ENCODE measurements at places on chromosomes 11 and 22.

GRCh38 chr22:45831394-45831793 is 145.6 kb downstream of the WNT7B start:
- DNase-seq: no peak

DNA sequence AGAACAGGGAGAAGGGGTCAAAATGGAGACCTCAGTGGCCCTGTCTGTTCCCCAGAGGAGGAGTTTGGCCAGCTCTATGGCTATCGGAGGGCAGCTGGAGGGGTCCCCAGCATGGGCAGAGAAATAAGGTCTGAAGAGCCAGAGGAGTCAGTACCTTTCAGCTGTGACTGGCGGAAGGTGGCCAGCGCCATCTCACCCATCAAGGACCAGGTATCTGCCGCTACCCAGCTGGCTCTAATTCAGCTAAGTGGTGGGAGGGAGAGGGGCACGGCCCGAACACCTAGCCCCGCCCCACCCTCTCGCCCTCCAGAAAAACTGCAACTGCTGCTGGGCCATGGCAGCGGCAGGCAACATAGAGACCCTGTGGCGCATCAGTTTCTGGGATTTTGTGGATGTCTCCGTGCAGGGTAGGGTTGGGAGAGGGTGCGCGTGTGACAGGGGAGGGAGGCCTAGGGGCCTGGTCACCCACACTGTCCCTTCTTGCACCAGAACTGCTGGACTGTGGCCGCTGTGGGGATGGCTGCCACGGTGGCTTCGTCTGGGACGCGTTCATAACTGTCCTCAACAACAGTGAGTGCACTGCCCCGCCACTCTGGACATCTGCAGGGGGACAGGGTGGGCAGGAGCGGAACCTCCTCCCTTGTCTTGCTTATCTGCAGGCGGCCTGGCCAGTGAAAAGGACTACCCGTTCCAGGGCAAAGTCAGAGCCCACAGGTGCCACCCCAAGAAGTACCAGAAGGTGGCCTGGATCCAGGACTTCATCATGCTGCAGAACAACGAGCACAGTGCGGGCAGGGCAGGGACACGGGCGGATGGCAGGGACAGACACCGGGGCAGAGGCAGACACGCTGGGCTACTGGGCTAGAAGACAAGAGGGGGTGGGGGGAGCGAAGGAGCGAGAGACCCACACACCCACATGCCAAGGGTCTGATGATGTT is 2.8 kb downstream of the CTSW start:
- DNase-seq: no peak

DNA sequence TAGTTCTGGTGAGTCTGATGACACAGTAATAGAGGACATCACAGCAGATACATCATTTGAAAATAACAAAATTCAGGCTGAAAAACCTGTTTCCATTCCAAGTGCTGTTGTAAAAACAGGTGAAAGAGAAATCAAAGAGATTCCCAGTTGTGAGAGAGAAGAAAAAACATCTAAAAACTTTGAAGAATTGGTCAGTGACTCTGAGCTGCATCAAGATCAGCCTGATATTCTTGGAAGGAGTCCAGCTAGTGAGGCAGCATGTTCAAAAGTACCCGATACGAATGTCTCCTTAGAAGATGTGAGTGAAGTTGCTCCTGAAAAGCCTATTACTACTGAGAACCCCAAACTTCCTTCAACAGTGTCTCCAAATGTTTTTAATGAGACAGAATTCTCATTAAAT is 38.7 kb downstream of the RTN3 start:
- DNase-seq: peak; percentile 16

- DNase-seq: no peak
Observed at GRCh38 chr11:64729851-64730382, 6.9 kb upstream of the NRXN2 start.

DNA sequence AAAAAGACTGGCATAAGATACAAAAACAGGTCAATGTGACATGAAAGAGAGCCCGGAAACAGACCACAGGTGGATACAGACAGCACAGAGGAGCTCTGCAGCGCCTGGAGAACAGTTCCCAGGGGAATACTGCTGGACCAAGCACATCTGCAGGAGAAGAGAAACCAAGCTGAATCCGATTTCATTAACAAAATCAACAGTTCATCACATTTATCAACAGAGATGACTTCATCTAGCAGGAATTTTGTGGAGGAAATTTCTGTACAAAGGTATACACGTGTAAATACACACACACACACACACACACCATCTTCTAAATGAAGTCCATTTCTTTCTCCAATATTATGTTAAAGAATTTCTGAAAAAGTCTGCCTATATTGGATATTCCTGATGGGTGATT is 17.1 kb downstream of the YPEL1 start:
- no peak for DNase-seq

DNA sequence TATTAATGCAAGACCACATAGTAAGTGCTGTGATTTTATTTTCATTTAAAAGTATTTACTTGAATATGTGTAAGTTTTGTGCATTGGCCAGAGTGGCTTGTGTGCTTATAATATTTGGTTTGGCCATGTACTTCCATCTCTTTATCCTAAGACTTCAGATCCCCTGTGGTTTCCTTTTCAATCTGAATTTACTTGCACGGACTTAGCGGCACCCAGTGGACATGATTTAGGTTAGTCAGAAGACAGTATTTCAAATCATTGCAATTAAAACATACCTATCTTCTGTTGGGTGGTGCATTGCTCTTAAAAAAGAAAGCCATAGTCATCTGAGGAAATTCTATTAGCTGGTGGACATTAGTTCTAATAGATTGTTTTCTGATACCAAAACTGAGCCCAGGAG is 30.7 kb downstream of the PIWIL4 start:
- no peak for DNase-seq

GRCh38 chr11:76677458-76677765 is 6.9 kb upstream of the LRRC32 start:
- no peak for DNase-seq

GRCh38 chr22:38335077-38335476 is 17.8 kb upstream of the CSNK1E start:
- no peak for DNase-seq

- no peak for DNase-seq
Observed at GRCh38 chr22:26581026-26581425, 8.9 kb downstream of the TPST2 start.

- no peak for DNase-seq
Observed at GRCh38 chr22:31135706-31136105, 4.6 kb downstream of the PLA2G3 start.

GRCh38 chr22:35893698-35894097 is 134.9 kb downstream of the RBFOX2 start:
- DNase-seq: no peak

DNA sequence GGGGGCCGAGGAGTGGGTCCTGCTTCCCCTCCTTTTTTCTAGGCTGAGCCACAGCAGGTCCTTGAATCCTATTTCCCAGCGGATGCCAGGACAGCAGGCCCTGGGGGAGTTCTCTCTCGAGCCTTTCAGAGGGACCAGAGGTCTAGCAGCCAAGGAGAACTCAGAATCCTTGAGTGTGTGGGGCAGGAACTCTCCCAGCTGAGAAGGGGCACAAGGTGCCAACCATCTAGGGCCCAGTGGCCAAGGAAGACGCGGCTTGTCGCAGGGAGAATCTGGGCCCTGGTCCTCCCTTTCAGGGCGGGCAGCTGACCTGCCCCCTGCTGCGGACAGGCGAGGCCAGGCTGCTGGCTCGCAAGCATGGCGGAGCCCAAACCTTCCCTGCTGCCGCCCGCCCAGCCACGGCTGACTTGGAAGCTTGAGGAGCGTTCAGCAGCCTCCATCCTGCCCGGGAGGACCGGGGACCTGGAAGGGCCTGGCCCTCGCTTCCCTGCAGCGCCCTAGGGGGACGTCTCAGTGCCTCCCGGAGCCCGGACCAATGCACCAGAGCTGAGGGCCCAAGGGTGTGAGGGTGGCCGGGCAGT is 972 bp upstream of the TSSC4 start:
- DNase-seq: no peak

DNA sequence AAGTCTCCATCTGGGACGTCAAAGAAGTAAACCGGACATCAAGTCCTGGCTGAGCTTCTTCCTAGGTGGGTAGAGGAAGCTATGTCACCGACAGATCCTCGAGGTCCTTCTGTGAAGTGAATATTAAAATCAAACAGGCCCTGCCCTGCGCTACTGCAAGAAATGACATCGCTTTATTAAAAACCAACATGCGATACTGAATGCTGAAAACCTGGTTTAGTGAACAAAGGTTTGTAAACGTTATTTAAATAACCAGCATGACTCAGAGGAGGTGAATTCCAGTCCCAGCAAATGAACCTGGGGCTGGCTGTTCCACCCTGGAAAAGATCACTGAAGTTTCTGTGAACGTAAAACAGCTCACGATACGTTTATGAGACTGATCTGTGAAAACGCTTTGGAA is 645 bp downstream of the RTCB start:
- no peak for DNase-seq

DNA sequence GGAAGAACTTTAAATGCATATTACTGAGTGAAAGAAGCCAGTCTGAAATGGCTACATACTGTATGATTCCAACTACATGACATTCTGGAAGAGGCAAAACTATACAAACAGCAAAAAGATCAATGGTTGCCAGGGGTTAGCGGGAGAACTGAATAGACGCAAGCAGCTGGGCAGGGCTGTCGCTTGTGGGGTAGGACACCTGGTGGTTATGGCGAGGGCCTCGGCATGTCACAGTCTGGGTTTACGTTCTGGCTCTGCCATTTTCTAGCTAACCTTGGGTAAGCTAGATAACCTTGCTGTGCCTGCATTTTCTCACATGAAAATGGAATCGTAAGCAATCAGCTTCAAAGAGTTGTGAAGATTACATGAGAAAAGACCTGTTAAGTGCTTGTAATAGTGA is 55.2 kb upstream of the SYT13 start:
- no peak for DNase-seq

- DNase-seq: no peak
Observed at GRCh38 chr22:19961868-19962245, 20.2 kb upstream of the TXNRD2 start.

GRCh38 chr22:30362651-30363281 is 6.0 kb downstream of the CCDC157 start:
- DNase-seq: no peak

DNA sequence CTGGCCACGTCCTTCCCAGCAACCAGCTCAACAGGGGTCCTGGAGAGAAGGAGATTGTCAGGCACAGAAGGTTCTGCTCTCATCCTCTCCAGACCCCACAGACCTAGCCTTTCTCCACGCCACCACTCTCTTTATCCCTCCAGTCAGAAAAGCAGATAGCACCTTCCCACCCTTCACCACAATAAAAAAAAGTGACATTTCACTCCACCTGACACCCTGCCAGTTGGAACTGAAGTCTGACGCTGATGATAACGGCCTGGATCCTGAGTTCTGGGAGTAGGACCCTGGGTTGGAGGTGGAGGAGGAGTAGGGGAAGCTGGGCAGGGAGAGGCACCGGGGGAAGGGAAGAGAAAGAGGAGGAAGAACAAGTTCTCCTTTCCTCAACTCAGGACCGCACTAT is 127.5 kb upstream of the ANO1 start:
- DNase-seq: no peak

- no peak for DNase-seq
Observed at GRCh38 chr22:38088629-38089473, 4.9 kb upstream of the SLC16A8 start.

GRCh38 chr11:15828215-15828853 is 528.0 kb downstream of the SOX6 start:
- no peak for DNase-seq

- DNase-seq: no peak
Observed at GRCh38 chr22:20412474-20413216, 18.7 kb downstream of the ZNF74 start.

DNA sequence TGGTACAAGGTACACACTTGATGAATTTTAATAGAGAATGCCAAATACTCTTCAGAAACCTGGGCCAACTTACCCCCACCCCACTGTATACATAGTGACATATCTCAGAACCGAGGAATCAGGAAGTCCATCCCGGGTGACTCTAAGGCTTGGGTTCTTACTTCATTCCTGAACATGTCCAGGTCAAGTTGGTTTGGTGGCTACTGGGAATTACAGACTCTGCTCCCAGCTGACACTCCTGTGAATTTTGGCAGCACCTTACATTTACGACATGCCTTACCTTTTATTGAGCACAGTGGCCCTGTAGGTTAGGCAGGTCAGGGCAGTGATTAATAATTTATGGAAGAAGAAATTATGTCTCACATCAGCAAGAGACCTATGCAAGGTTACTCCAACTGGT is 70.1 kb upstream of the LDLRAD3 start:
- no peak for DNase-seq

DNA sequence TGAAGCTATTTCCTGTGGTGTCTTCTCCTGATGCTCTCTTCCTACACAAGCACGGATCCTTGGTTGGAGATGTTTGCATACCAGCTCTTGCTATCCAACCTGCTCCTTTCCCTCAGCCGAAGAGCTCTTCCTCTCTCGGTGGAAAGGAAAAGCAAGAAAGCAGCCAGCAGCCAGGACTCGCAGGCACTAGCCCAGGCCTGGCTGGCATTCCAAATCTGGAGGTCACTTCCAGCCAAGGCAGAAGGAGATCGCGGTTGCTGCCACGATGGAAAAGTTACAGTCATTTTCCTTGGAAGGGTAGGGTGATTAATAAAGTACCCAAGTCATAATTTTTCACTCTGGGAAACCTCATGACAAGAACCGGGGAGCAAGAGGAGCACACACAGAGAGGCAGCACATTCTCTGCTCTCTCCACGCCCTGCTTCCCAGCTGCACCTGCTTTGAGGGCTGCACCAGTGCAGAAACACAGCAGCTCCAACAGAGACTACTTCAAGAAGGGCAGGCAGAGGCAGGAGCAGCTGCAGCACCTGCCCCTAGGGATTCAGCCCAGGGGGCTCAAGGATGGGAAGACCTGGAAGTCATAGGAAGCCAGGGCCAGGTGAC is 399.3 kb downstream of the CADM1 start:
- DNase-seq: no peak

GRCh38 chr11:71998649-71999310 is at the start of gene IL18BP:
TSS of gene IL18BP (plus strand) at chr11:71998909. CDS start at chr11:71999985, 1,076 bp downstream.
- no peak for DNase-seq

GRCh38 chr11:71207563-71207962 is 44.8 kb downstream of the SHANK2 start:
- no peak for DNase-seq

- DNase-seq: no peak
Observed at GRCh38 chr11:119021631-119022030, 3.1 kb downstream of the TRAPPC4 start.

DNA sequence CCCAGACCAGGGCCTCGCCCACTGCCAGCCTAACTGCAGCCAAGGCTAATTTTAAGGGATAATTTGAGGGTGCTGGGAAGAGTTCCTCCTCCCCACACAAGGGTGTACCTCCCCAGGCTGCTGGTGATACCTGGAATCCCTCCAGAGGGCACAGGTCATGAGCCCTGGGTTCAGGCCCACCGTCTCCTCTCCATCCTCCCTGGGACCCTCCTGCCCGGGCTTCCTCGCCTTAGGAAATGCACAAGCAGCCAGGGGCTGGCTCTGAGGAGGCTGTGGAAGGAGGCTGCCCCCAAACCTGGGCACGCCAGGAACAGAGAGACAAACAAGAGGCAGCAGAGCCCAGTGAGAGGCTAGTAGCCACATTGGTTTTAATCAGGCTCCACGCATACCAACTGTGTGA is 16.6 kb upstream of the TSKU start:
- no peak for DNase-seq
